Hematopoietic multipotent progenitor cell treated with erythropoietin and hydrocortisone succinate and interleukin-3 and kit ligand, for 17 days (in vitro differentiated cells): ENCODE measurements at places on chromosomes 12 and 14.

- no peak for DNase-seq
These were observed 8.9 kb downstream of the KDM2B start for GRCh38 chr12:121571920-121572319.

DNA sequence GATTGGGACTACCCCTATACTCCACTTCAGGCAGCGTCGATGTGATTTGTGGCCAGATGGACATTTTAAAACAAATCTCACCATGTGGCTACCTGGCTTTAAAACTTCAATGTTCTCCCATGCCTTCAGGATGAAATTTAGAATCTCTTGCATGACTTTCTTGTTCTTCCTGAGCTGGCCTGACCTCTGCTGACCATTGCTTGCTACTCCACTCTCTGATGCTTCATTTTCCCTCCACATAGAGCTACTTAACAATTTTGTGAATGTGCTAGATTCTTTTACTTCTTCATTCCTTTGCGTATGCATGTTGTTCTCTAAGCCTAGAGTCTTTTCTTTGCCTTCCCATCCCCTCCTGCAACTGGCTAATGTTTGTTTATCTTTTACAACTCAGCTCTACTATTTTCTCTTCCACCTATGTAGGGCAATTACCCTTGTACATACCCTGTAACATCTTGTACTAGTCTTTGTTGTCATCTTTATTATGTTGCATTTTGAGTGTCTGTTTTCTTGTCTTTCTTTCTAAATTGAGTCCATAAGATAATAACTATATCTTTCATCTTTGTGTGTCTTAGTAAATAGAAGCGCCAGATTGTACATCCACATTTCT lies 41.2 kb downstream of the YLPM1 start:
- DNase-seq, result peak; percentile 47

DNA sequence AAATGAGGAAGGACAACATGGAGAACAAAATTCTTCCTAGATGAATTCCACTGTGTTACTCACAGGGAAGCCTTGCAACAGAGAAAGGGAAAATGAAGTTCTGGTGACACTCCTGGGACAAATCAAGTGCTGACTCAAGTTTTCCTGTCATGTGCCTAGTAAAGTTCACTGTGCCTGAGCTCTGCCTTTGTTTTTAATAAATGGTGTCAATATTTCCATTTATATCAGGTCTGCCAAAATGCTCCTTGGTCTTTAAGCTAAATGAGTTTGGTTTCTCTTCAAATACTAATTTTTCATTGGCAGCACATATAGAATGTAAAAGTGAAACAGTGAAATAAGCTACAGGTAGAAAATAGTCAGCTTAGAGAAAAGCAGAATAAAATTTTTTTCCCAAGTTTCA lies 33.0 kb downstream of the HIGD1C start:
- DNase-seq, result no peak

GRCh38 chr12:52206304-52207040 lies 14.7 kb upstream of the KRT80 start:
- DNase-seq, result no peak

DNA sequence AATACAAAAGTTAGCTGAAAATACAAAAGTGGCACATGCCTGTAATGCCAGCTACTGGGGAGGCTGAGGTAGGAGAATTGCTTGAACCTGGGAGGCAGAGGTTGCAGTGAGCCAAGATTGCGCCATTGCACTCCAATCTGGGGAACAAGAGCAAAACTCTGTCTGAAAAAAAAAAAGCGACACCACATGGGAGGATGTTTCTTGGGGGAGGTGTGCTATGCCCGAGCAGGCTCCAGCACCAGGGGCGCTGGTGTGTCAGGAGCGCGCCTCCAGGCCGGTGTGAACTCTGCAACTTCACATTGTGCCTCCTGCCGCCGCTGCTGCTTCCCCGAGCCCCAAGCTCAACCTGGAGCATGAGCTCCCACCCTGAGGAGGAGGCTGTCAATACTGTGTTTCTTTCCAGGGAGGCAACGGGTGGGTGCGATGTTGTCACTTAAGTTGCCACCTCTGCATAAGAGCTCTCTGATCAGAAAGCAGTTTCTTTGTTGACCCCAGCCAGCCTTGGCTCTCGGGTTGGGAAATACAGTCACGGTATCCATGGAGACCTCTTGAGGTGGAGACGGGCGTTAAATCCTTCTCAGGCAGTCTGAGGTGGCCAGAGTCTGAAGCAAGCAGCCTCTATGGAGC lies 18.9 kb downstream of the DEGS2 start:
- DNase-seq, result peak; percentile 46

- DNase-seq, result no peak
These were observed 12.2 kb downstream of the FBXL14 start for GRCh38 chr12:1581973-1582708.
